ENCODE measurements at places on chromosomes 7 and 10. TPM values are rescaled to one million over a fixed set of nuclear protein-coding genes. Genes with fewer than 3 reads are reported as not detected.
A peak's percentile ranks its signal among the peaks of the same experiment; 100 is the strongest.

DNA sequence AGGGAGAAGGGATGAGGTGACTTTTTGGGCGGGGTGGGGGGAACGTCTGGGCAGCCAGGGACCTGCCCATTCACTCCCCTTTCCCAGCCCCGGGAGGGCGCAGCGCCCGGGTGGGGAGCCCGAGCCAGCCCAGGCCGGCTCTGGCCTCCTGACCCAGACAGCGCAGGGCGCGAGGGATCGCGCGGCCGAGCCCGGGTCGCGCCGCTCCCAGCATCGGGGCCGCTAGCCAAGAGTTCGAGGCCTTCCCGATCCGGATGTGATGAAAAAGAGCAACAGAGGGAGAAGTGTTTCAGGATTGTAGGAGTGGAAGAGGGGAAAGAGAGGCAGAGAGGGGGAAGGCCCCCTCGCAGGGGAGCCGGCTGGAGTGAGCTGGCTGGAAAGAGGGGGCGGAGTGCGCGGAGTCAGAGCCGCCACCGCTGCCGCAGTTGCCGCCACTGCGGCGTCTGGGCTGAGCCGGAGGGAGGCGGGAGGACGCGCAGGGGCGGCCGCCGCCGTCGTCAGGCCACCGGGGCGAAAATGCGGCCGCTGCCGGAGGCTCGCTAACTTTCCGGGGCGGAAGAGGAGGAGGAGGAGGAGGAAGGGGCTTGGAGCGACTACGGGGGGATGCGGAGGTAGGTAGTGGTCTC lies at the start of gene MDFIC:
Gene MDFIC (plus strand): TSS at position 69 of the 626 bp plus-strand sequence. CDS start 940 bp downstream, outside the sequence.
- H3K4me1 ChIP-seq: peaks cover 26% of the 10 kb centered on the region
- DNase-seq: peak; percentile 77
- no peaks in the 10 kb centered on the region for H3K27me3 ChIP-seq
- peak within 1 kb of the TSS; percentile 87 for H3K27ac ChIP-seq

DNA sequence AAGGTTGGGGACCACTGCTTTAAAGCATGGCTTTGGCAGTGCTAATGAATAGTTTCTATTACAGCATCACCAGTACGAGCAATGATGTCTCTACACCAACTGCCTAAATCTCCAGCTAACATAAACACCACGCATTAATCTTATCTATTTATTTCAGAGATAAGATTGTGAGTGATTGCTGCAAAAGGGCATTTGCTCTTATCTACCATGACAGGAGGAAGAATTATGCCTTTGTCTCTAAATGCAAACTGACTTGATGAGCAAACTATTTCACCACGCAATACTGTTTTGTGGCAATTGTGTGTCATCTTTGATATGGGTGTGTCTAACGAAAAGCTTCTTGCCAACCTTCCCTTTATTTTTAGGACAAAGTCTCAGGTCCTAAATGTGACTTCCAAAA lies 684.9 kb downstream of the SORCS1 start:
- H3K27me3 ChIP-seq: no peaks in the 10 kb centered on the region
- no peak overlapping the region for H3K27ac ChIP-seq
- no peaks in the 10 kb centered on the region for H3K4me1 ChIP-seq
- H3K4me3 ChIP-seq: no peak overlapping the region
- no peak for DNase-seq

CCDC172 gene
- not detected for total RNA-seq

DNA sequence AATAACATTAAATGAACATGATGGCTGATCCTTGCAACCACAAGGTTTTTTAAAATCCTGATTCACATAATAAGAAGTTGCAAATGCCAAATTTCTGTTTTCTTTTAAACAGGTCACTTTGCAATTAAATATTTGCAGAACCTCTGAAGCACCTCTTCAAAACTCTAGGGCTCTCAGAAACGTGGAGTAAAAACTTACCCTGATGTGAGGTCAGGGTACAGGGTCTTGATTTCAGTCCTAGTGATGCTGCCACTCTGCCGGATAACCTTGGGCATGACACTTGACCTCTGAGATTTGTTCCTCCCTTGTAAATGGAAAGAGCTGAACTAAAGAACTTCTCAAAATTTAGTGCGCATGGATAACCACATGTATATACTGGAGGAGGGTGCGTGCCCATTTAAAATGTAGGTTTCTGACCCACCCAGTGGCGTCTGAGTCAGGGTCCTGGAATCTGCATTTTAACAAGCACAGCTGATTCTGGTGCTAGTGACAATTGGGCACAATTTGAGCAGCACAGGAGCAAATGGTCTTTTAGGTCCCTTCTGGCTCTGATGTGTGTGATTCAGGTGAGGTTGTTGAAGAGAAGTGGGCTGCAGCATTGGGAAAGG lies 35.5 kb upstream of the TNPO3 start:
- H3K36me3 ChIP-seq: no peaks in the 10 kb centered on the region
- no peak overlapping the region for H3K4me3 ChIP-seq
- no peaks in the 10 kb centered on the region for H3K27me3 ChIP-seq
- peak; percentile 54 for DNase-seq

RRP12 gene
- 48.1 TPM for total RNA-seq

MAGI2 gene
- total RNA-seq: 2.6 TPM

- H3K27ac ChIP-seq: no peak overlapping the region
- H3K4me1 ChIP-seq: no peaks in the 10 kb centered on the region
- no peaks in the 10 kb centered on the region for H3K36me3 ChIP-seq
- no peak for DNase-seq
- H3K27me3 ChIP-seq: no peaks in the 10 kb centered on the region
- H3K4me3 ChIP-seq: no peak overlapping the region
Observed at GRCh38 chr7:128732521-128733277, 6.5 kb upstream of the CALU start.

DNA sequence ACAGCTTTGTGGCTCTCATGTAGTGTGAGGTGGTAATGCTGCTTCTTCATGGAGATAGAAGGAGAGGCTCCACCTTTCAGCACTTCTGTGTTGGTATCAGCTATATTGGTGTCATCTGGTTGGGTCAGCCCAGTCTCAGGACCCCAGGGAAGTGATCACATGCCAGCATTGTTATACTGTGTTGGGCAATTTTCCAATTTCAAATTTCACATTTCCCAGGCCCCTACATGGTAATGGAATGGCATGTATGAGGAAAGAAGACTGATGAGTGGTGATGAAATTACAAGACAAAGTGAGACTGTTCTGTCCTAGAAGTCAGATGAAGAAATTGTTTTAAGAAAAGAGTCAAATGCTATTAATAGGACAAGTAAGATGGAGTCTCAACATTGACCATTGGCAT lies 3.7 kb upstream of the AKR1C3 start:
- no peaks in the 10 kb centered on the region for H3K36me3 ChIP-seq
- H3K4me3 ChIP-seq: no peak overlapping the region
- H3K4me1 ChIP-seq: peaks cover 7% of the 10 kb centered on the region
- DNase-seq: no peak
- H3K27ac ChIP-seq: no peak overlapping the region
- H3K27me3 ChIP-seq: no peaks in the 10 kb centered on the region

- H3K27ac ChIP-seq: no peak overlapping the region
- H3K27me3 ChIP-seq: no peaks in the 10 kb centered on the region
- no peak for DNase-seq
- peaks cover 14% of the 10 kb centered on the region for H3K4me1 ChIP-seq
- no peaks in the 10 kb centered on the region for H3K36me3 ChIP-seq
Observed at GRCh38 chr7:25180592-25180923, 47.7 kb downstream of the NPVF start.

GRCh38 chr7:81929386-81929785 lies 159.5 kb upstream of the HGF start:
- no peaks in the 10 kb centered on the region for H3K4me1 ChIP-seq
- H3K27me3 ChIP-seq: no peaks in the 10 kb centered on the region
- no peak overlapping the region for H3K27ac ChIP-seq
- H3K4me3 ChIP-seq: no peak overlapping the region
- DNase-seq: no peak

DNA sequence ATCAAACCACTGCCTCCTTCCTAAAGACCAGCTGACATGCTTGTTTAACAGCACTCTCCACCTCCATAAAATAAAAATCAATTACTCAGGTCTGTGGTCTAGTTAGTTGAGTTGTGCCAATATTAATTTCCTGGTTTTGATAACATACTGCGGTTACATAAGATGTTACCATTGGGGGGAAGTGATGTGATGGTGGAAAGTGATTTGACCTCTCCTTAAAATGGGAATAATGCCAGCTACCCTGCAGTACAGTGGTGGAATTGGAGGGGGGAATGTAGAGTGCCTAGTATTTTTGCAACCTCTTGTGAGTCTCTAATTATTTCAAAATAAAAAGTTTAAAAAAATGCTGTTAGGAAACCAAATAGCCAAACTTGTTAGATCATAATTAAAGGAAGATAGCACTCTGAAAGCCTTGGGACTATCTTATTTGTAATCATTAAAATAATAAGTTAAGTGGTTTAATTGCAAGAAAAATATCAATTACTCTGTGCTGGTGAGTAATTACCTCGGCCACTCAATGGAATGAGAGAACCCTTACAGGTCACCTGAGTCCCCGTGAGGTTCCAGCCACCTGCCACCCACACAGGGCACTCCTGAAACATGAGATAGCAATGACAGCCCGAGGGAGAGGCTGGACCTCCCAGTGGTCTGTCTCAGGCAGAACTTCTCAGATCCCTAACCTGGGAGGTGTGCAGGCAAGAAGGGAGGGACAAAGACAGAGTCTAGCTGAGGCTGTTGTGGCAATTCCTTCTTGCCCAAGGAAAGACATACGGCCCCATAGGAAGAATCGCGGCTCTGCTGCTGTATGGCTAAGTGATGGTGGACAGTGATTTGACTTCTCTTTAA lies 94.1 kb downstream of the SH3PXD2A start:
- H3K36me3 ChIP-seq: no peaks in the 10 kb centered on the region
- H3K27me3 ChIP-seq: no peaks in the 10 kb centered on the region
- H3K4me3 ChIP-seq: no peak overlapping the region
- peaks cover 67% of the 10 kb centered on the region for H3K4me1 ChIP-seq

GRCh38 chr10:113965077-113965476 lies 78.6 kb upstream of the ADRB1 start:
- H3K4me1 ChIP-seq: peaks cover 4% of the 10 kb centered on the region
- DNase-seq: no peak
- no peak overlapping the region for H3K4me3 ChIP-seq

BUB3 gene
- total RNA-seq: 90.9 TPM

GRCh38 chr7:91517201-91517785 lies 253.1 kb downstream of the FZD1 start:
- H3K4me3 ChIP-seq: no peak overlapping the region
- no peak overlapping the region for H3K27ac ChIP-seq
- no peak for DNase-seq
- H3K4me1 ChIP-seq: no peaks in the 10 kb centered on the region
- H3K36me3 ChIP-seq: no peaks in the 10 kb centered on the region

SHTN1 gene
- 22.3 TPM for total RNA-seq

MYPN gene
- total RNA-seq: not detected

DNA sequence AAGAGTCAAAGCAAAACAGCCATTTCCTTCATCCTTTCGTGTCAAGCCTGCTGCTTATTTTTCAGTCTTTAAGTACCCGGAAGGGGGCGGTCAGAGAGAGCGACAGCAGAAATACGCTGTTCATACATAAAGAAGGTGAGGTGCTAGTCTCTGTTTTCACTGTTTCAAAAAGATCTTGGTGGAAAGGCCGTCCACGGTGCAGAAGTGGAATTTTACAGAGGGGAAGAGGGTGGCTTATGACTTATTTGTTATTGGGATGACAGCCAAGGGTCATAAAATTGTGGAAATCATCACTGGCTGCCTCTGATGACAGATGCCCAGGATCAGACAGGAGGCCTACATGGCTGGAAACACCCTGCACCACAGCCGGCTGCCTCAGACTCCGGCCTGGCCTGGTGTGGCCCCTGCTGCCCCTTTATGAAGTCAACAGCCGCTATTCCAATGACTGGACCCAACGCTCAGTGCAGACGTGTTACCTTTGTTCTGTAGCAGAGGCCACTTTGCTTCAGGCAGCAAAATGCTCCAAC lies 57.0 kb downstream of the HIPK2 start:
- peaks cover 12% of the 10 kb centered on the region for H3K36me3 ChIP-seq
- H3K4me3 ChIP-seq: no peak overlapping the region
- H3K27me3 ChIP-seq: no peaks in the 10 kb centered on the region
- peaks cover 10% of the 10 kb centered on the region for H3K4me1 ChIP-seq

Measured in suprapubic skin (tissue), 4 donors.